ENCODE measurements at places on chromosomes 3 and 15. TPM values are rescaled to one million over a fixed set of nuclear protein-coding genes. Genes with fewer than 3 reads are reported as not detected.

Gene SH2D7
- polyA plus RNA-seq: not detected

Gene PLA2G4E
- not detected for polyA plus RNA-seq

Gene ARHGAP11A
- 0.73 TPM for polyA plus RNA-seq

- no peak for DNase-seq
Measured at GRCh38 chr15:38176691-38177090, 75.9 kb upstream of the SPRED1 start.

DNA sequence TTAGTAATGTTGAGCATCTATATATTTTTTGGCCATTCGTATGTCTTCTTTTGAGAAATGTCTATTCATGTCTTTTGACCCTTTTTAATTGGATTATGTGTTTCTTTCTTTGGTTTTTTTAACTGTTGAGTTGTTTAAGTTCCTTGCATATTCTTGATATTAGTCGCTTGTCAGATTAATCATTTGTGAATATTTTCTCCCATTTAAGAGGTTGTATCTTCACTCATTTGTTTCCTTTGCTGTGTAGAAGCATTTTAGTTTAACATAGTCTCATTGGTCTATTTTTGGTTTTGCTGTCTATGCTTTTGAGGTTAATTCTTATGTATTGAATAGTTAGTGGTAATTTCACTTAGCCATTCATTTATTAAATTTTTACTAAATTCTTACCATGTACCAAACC, 283.8 kb downstream of the ZPLD1 start:
- no peak for DNase-seq

DNA sequence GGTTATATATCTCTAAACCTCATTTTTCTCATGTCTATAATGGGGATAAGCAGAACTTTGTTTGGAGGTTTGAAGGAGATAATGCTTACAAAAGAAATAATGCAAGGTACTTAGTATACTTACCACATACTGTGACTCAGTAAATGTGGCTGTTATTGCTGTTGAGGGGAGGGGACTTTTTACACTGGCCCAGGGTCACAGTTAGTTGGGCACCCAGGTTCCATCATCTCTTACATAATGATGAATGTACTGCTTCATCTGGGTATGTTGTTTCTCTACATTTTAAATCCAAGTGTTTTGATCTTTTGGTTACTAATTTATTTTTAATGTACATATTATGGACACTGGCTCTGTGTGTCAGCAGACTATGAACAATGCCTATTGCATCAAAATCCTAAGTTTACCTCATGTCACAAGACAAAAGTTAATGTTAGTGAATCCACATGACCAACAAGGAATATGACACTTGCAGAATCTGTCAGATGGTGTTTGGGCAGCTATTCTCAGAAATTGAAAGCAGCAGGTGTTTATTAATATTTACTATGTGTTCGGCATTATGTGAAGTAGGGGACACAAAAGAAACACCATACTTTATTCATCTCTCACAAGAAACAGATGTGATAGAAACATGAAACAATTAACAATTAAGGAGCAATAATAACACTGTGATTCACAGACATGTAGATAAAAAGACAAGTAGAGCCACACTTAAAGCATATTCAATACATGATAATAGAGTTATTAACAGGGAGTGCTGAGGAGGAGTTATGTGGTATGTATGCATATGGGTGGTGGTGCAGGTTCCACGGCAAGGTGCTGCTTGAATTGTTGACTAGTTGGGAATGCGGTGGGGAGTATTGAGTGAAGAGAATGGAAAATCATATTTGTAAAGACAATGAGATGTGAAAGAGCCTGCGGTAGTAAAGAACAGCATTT, 109.7 kb downstream of the GALK2 start:
- DNase-seq: no peak

DNA sequence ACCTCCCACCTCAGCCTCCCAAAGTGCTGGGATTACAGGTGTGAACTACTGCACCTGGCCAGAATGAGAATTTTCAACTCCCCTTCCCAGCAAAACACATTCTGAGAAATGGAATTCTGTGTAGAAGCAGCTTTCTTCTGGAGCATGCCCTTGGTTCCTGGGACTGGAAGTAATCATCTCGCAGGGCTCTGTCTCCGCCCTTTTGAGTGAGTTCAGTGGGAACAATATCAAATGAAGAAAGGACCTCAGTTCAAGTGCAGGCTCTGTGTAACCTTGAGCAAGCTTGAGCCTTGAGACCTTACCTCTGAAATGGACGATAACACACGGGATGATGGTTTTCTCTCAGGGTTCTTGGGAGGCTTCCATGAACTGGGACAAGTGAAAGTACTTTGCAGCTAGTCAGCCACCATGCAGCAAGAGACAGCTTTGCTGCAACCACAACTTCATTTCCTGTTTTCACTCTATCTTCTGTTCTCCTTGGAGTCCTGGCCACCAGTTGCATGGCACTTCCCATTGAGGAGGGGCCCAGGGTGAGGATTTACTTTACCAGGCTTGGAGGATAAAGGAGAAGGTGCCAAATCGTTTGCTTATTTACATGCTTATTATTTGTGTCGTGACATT, 35.7 kb upstream of the IGF1R start:
- no peak for DNase-seq

GRCh38 chr3:114518206-114518808, 224.5 kb downstream of the TIGIT start:
- no peak for DNase-seq

Measured in kidney (tissue), 22 donors.